Effector memory CD8-positive, alpha-beta T cell (primary cell): ENCODE measurements at places on chromosomes 13 and 19.
A peak's percentile ranks its signal among the peaks of the same experiment; 100 is the strongest.

GRCh38 chr13:26872525-26873385 is 112.2 kb upstream of the GPR12 start:
- peak; percentile 30 for DNase-seq

GRCh38 chr19:41801792-41802211 is 5.4 kb downstream of the CEACAM3 start:
- no peak for DNase-seq

GRCh38 chr13:112013665-112014064 is 53.3 kb upstream of the SOX1 start:
- DNase-seq: no peak

DNA sequence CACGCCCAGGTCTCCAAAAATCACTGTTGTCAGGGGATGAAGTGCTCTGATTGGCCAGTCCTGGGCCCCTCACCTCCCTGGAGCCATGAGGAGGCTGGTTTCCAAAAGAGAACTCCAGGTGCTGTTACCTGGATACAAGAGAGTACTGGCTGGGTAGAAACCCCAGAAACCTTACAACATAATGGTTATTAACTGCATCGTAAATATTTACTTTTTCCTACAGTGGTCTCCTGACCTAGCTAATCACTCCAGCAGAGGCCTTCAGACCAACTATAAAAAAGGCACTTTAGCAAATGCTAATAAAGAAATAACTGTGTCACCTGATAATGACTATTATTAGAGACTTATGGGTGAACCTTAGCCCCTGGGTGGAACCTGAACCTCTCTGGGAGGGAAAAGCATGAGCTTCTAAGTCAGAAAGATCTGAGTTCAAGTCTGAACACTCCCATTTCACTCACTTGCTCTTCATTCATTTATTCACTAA is 1.5 kb upstream of the IGSF23 start:
- DNase-seq: no peak

DNA sequence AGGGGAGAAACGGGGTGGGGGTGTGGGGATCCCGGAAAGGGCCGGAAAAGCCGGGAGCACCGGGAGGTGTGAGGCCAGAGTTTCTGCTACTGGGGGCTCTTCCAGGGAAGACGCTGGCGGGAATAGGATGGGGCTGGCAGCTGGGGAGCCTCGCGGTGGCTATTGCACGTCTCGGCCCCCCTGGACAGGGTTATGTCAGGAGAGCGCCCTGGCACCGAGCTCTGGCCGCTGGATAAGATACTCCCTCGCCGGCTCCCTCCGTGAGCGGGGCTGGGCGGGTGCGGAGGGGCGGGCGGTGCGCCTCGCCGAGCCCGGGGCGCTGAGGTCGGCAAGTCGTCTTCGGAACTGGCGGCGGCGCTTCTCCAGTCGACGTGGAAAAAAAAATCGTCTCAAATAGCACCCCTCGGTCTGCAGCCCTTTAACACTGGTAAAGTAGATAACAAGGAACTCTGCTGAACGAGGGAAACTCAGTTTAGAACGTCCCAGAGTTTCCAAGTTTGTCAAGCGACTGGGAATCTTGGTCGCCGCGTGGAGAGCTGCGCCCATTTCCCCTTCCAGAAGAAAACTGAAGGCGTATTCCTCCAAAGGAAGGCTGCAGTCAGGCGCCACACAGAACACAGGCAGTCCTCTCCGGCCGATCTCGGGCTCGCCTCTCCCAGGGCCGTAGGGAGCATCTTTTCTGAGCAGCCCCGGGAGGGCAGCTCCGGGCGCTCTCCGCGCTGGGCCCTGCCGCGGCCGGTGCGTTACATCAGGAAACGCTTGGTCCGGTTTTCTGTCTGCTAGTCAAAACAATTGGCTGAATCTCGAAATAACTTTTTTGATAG is 115.1 kb downstream of the KCNRG start:
- no peak for DNase-seq

DNA sequence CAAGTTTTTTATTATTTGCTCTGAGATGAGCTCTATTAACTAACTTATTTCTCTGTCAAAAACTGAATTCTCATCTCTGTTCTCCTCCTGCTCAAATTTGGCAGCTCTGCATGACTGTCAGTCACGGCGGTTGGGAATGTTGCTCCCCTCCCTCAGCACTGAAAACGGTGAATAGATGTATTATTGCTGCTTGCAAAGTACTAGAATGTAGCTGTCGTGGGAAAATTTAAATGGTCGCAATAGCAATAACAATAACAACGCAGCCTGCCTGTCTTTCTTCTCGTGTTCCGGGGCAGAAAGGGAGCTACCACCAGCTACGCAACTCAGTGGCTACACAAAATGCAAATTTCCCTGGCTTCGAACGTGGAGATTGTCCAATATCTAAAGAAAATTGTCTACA is 125.6 kb upstream of the FRY start:
- DNase-seq: no peak

GRCh38 chr13:101584331-101584730 is 131.9 kb downstream of the ITGBL1 start:
- no peak for DNase-seq

GRCh38 chr19:2462635-2463421 is 6.1 kb upstream of the LMNB2 start:
- DNase-seq: no peak

GRCh38 chr19:46587861-46588260 is 13.3 kb upstream of the CALM3 start:
- no peak for DNase-seq

DNA sequence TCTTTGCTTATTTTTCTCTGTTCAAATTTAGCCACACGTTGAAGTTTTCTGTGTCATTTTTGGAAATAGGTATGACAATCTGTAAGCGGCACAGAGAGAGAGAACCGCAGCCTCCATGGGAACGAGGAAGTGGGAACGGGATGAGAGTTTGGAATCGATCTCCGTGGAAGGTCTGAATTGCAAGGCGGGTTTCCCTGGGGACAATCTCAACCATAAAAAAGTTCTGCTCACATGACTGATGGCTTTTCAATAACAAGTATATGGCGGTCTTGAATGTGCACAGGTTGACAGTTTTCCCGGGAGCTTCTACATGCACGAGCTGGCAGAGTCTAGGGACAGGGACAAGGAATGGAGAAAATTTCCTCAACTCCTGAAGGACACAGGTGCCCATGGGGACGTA is 90.9 kb downstream of the INSR start:
- DNase-seq: no peak

DNA sequence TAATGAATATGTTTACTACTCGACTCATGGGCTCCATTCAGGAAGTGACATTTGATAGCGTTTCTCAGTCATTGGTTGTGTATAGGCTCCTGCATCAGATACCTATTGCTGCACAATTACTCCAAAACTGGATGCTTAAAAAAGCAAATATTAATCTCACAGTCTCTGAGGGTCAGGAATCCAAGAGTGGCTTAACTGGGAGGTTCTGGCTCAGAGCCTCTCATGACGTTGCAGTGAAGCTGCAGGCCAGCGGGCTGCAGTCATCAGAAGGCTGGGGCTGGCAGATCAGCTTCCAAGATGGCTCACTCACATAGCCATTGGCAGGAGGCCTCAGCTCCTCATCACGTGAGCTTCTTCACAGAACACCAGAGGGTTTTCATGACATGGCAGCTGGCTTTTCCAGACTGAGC is 525.1 kb upstream of the NBEA start:
- no peak for DNase-seq

DNA sequence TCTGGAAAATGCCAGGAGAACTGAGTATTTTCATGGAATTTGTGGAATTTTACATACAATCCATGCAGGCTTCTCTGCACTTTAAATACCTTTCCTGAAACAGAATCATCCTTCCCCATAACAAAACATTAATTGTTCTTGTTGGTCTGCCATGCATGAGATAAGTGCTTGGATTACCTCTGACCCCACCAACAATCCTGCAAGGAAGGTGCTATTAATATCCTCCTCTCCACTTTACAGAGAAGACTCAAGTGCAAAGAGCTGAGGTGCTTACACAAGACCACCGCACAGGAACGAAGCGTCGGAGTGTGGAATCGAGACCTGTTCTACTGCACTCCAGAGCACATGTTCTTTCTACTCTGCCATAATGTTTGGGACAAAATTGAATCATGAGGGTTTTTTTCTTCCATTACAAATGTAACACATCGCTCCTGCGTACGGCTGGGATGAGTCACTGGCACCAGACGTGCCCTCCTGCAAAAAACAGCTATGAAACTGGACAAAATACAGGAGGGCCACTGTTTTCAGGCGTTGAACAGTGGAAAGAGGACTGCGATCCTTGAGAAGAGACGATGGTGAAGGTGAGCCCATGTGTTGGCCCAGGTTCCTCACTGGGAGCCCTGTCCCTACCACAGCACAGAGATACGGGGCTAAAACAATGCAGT is 12.9 kb upstream of the LRRC4B start:
- no peak for DNase-seq

GRCh38 chr13:103935117-103935516 is 868.9 kb upstream of the SLC10A2 start:
- no peak for DNase-seq

GRCh38 chr19:16654627-16655026 is 5.3 kb downstream of the SMIM7 start:
- no peak for DNase-seq

DNA sequence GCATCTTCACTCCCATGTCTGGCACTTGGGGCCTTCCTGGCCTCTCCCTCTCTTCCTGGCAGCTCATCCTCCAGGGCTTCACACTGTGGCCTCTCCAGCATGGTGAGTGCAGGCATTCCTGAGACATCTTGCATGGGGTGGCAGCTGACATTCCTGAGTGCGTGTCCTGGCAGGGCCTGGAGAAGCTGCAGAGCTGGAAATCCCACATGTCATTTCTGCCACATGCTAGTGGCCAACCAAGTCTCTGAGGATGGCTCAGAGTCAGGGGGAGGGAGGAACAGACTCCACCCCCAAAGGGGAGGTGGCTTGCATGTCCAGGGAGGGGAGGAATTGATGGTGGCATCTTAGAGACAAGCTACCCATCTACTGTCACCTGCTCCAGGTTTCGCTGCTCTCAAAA is 41.6 kb upstream of the AMER2 start:
- no peak for DNase-seq

GRCh38 chr13:113792886-113793717 is 34.1 kb downstream of the TMEM255B start:
- no peak for DNase-seq

- DNase-seq: peak; percentile 14
These were observed 6.4 kb upstream of the NFIC start for GRCh38 chr19:3359919-3360420.

DNA sequence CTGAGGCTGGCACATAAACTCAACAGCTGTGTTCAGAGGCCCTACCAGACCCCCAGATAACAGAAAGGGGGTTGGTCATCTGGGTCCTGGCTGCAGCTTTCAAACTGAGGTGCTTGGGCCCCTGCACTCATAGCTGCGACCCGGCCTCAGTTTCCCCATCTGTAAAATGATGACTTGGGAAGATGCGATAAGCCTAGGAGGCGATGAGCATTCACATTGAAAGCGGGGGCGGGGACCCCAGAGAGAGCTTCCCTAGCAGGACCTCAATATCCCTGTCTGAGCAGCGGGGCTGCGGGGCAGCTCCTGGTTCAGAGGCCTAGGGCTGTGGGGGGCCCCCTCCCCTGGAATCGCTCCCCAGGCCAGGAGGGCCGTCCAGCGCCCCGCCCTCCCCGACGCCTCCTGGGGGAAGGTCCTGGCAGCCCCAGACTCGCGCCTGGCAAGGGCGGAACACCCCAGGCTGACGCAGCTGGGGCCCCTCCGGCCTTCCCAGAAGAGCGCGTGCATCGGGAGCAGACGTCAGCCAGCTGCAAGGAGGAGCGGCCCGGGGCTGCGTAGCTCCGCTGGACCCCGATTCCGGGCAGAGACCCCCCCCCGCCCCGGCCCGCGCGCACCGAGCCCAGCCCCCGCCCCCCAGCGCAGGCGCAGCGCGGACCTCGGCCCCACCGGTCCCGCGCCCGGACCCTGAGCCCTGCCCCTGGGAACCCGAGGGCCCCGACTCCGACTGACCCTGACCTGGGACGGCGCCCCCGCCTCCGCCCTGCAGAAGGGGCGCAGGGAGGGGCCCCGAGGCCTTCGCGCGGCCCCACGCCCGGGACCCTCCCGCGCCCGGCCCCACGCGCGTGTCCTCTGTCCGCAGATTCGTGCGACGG is 3.5 kb downstream of the FSTL3 start:
- no peak for DNase-seq
